Astrocyte of the spinal cord (primary cell): ENCODE measurements at places on chromosomes 6 and 20.

DNA sequence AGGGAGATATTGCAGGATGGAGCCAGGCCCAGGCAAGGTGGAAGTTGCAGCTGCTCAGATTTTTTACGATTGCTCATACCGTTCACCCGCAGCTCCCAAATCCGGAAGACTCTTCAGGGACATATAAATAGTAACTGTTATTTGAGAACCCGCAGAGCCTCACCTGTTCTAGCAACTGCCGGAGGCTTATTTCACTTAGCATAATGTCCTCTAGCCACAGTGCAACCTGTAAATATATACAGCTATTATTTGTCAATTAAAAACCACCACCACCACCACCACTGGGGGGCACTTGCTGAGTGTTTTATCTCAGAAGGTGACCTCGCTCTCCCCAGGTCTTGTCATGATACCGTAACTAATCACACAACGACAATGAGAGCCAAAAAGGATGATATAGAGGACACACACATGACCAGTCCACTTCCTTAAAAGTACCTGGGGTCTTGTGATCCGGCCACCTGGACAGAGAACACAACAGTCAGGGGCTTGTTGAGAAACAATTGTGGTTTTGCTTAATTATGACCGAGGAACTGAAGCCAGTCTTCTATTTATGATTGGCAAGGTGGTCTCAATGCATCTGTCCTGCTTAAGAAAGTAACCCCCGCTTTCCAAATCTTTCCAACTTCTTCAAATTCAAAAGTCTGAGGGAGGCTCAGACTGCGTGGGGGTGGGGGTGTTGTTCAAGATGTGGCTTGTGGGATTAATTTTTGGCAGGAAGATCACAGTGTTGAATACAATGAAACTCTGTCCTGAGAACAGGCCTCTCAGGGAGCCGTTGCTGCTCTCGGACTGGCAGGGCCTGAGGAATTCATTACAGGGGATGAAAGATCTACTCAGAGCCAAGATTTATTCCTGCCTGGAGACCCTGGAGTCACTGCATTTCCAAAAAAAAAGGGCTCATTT is 107.7 kb upstream of the PRND start:
- DNase-seq: peak; percentile 73

DNA sequence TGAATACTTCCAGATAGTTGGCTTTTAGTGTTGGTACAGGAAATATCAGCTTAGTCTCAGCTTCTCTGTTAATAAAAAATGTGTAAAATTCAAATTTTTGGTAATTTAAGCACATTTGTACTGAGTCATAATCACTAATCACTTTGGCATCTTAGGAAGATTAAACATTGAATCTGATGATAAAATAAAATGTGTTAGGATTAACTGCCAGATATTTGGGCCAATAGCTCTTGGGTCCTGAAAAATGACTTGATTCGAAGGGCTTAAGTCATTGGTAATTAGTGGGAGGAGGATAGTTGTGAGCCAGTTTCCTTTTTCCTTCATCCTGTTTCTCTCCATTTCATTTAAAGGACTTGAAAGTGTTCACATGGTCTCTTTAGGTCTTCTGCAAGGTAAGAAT is 426.1 kb downstream of the RFPL4B start:
- no peak for DNase-seq

DNA sequence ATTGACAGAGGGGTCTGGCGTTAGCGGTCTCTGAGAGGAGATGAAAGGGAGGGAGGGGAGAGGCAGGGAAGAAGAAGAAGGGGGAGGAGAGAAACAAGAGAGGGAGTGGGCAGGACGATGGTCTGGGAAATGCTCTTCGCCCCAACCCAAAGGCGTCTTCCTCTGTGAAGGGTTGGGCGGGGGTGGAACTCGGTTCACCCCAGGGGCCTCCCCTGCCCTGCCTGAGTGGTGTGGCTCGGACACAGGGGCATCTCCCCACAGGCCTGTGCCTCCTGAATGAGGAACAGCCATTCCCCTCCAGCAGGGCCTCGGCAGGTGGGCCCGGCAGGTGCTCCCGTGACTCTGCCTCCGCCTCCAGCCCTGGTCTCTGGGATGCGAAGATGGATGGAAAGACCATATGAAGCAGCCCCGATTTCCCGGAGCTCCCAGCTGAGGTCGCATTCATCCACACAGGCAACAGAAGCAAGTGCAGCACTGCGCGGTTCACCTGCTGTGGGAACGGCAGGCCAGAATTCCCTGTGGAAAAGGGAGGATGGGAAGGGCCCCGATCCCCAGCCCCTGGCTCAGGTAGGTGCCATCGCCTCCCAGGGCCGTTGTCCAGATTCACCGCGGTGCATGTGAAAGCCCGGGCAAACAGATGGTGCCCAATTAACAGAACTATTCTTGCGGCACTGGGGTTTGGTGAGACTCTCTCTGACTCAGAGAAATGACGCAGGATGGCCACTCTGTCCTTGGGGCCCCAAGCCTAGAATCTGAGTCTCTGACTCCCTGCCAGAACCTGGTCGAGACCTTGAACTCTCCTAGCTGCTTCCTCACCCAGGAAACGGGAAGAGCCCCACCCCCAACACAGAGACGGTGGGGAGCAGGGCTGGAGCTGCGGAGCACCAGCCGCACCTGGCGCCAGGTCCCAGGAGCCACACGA is 29.4 kb upstream of the RPS6KA2 start:
- DNase-seq: no peak

GRCh38 chr20:44552050-44552449 is 30.2 kb upstream of the SERINC3 start:
- DNase-seq: no peak

GRCh38 chr6:97524811-97525210 is 241.8 kb upstream of the MMS22L start:
- DNase-seq: peak; percentile 1

- peak; percentile 77 for DNase-seq
Measured at GRCh38 chr6:52417675-52418111, 2.4 kb upstream of the EFHC1 start.

GRCh38 chr6:5378331-5378730 is 117.0 kb downstream of the FARS2 start:
- no peak for DNase-seq

DNA sequence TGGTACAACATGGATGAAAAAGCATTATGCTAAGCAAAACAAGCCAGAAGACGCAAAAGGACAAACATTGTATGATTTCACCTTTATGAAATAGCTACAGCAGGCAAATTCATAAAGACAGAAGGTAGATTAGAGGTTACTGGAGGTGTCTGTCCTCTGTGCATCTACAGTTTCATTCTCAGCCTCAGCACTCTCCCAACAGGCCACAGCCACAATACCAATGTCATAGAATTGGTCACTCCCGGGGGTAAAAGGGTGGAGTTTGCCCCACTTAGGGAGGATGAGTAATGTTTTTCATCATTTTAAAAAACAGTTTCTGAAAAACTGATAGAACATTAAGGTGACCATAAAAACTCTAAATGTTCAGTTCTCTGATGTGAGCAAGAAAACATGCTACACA is 17.2 kb upstream of the TMX4 start:
- DNase-seq: no peak

DNA sequence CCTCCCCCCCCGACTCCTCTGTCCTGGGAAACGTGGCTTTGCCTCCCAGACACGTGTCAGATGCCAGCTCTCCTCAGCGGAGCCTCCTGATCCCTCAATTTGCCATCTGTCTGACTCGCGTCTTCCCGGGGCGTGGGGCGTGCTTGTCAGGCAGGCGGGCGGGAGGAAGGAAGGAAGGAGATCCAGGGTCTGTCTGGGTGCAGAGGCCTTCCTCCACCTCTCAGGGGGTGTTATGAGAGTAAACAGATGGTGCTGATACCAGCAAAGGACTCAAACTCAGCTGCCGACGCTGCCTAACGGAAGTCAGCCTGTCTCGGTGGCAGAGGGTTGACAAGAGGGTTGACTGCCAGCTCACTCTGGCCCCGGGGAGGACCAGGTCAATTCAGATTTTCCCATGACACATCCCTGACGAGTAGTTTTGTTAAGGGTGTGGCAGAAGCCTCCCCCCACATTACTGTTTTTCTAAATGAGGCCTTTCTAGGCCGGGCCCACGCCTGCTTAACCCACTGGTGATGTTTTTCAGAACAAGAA is 17.0 kb downstream of the UQCC2 start:
- DNase-seq: peak; percentile 22

DNA sequence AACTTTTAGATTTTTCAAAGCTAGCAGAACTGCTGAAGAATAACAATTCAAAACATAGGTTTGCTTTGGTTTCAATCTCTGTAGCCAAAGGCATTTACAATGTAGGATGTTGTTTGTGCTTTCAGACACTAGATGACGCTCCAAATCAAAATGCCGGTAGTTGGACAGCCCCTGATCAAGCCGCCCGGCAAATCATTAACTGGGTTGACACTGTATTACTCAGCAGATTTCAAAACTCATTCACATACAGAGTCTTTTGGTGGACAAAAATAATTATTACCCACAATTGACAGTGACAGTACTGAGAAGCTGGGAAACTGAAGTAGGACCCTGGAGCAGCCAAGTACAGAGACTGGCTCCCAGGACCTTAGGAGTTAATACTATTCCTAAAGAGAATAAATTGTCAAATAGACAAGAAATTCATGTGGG is 21.3 kb upstream of the HFE start:
- DNase-seq: peak; percentile 80

DNA sequence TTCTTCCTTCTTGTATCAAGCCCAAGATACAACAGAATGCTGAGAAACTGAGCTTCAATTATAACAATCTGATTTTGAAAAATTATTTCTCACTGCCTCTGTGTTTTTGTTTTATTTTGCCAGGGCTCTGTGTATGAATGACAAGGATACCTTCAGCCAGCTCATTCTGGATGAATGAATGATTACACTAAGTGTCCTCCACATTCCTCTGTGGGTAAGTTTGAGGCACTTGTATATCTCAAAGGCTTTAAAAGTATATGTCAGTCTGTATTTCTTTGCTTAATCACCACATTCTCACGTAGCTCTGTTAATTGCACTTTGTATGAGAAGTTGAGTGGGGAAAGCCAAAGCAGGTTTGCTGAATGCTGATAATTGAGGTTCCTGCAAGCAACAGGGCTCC is 95.1 kb downstream of the TIAM2 start:
- DNase-seq: no peak
